Mucosa of descending colon (tissue), 3 donors: ENCODE measurements at places on chromosomes 4 and X.

DNA sequence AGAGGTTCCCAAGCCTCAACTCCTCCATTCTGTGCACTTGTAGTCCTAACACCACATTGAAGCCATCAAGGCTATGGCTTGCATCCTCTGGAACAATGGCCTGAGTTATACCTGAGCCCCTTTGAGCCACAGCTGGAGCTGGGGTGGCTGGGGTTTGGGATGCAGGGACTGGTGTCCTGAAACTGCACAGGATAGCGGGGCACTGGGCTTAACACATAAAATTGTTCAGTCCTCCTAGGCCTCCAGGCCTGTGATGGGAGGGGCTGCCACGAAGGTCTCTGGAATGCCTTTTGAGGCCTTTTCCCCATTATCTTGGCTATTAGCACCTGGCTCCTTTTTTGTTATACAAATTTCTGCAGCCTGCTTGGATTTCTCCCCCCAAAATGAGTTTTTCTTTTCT lies 35.5 kb downstream of the CFAP299 start:
- DNase-seq: no peak

GRCh38 chr4:186749611-186750281 lies 26.1 kb upstream of the FAT1 start:
- DNase-seq: no peak

GRCh38 chr4:96312046-96312685 lies 472.3 kb downstream of the PDHA2 start:
- DNase-seq: no peak

DNA sequence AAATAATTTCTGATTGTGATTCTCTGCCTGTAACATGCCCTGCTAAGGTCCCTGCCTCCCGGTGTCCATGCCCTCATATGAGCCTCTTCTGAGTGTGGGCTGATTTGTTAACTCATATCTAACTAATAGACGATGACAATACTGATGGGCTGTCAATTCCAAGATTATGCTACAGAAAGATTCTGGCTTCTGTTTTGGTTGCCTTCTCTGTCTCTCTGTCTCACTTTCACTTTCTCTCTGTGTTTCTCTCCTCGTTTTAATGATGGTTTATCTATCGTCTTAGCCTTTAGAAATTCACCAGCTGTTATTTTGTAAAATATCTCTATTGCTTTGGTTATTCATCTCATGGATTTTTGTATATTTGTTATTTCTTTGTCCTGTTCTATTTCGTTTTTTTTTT lies 312.5 kb upstream of the ANXA10 start:
- no peak for DNase-seq

- DNase-seq: no peak
Observed at GRCh38 chrX:153462291-153462690, 8.1 kb downstream of the HAUS7 start.

DNA sequence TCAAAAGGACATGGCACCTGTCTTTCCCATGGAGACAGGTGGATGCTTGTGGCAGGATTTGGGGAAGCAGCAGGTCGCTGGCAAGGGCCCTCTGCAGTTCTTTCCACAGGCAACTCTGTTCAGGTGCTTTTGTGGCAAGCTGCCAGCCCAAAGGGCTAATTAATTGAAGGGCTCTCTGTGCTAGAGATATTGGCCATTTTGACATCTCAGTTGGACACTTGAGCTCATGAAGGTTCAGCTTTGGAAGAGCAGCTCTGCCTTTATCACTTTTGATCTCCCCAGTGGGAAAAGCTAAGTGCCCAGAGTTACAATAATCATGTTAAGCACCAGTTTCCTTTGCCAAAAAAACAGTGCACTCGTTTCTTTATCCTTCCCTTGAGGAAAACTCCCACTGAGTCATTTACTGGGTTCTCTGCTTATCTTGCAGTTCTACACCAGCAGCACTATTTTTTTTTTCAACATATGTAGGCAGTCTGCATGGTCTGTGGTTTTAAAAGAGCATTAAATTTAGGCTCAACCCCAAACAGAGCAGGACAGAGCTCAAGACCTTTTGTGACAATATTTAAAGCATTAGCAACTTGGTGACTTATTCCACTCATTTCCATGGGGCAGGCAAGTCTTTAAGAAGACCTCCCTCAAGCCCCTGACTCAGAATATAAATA lies 336.4 kb upstream of the RASGEF1B start:
- DNase-seq: no peak

GRCh38 chrX:11386001-11386523 lies 92.8 kb downstream of the AMELX start:
- DNase-seq: no peak

- no peak for DNase-seq
Observed at GRCh38 chr4:660401-660800, 13.7 kb downstream of the ATP5ME start.

DNA sequence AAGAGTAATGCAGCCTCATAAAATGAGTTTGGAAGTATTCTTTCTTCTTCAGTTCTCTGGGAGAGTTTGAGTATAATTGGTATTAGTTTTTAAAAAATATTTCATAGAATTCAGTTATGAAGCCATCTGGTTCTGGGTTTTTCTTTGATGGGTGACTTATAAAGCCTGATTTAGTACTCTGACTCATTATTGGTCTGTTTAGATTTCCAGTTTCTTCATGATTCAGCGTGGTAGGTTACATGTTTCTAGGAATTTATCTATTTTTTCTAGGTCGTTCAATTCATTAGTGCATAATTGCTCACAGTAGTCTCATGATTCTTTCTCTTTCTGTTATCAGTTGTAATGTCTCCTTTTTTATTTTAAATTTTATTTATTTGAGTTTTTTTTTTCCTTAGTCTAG lies 111.2 kb downstream of the CEP44 start:
- no peak for DNase-seq
